ENCODE measurements at places on chromosomes 13 and 19.

GRCh38 chr13:87669379-87669978 is 1.7 kb upstream of the SLITRK5 start:
- DNase-seq, result no peak

- no peak for DNase-seq
Observed at GRCh38 chr13:71866335-71867130, 471 bp downstream of the DACH1 start.

DNA sequence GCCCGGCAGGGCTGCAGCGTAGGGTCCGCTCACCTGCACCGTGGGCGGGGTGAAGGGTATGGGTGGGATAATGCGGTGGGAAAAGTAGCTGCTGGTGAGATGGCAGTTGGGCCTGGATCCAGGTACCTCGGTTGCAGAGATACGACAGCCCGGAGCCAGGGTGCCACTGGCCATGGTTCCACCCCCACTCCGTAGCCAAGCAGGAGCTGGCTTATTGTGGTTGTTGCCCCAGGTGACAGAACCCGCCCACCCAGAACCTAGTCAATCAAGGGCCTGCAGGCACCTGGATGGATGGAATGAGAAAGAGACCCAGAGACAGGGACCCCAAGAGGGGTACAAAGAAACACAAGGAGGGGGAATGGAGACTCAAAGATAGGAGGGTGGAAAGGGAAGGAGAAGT is 3.5 kb upstream of the LHB start:
- no peak for DNase-seq

- DNase-seq, result no peak
Observed at GRCh38 chr19:17966550-17967256, at the start of gene KCNN1. Gene KCNN1, plus strand, starts transcription at chr19:17967107. Its CDS starts 6,782 bp downstream, at chr19:17973889.

DNA sequence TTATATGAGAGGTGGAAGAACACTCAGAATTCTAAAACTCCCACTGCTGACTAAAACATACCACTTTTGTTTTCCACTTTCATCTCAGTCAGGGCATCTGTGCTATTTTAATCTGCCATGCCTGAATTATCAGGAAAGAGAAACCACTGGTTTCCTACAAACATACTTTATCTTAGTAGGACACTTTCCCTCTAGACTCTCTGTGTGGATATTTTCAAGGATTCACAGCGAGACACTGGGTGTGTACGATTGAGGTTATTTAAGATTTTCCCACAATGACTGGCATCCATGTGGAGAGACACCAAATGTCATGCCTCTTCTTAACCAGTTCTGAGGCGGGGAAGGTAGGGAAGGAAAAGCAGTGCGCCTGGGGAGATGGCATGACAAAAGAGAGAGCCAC is 212.2 kb downstream of the ENOX1 start:
- no peak for DNase-seq

DNA sequence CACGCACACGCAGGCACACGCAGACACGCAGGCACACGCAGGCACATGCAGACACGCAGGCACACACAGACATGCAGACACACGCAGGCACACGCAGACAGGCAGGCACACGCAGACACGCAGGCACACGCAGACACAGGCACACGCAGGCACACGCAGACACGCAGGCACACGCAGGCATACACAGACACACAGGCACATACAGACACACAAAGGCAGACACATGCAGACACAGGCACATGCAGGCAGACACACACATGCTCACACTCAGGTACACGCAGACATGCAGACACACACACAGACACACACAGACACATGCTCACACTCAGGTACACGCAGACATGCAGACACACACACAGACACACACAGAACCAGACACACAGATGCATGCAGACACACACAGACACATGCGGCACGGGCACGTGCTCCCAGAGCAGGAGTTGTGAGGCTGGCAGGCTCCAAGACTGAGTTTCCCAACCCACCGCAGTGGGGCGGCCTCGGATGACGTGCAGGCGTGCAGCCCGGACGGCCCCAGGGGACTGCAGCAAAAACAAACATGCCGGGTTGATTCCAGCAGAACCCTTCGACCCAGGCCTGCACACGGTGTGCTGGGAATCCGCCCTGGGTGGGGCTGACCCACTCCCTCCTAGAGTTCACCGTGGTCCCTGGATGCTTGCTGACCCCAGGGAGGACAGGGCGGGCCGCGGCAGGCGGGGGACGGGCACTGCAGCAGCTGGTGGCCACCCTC is 100.0 kb downstream of the GADD45B start:
- DNase-seq, result no peak

DNA sequence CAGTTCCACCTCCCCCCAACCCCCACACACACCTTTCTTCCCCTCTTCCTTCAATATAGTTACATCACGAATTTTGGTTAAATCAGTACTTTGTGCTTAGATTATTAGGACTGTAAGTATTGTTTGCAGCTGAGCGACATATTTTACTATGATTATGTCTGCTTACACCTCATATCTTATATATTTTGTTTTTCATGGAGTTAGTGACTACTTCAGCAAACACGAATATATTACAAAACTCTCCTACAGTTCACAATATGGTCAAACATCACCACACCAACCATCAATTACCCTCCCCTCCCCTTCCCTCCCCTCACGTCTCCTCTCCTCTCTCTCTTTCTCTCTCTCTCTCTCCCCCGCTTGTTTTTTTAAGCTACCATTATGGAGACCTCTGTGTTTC is 152.9 kb downstream of the TBC1D4 start:
- no peak for DNase-seq

DNA sequence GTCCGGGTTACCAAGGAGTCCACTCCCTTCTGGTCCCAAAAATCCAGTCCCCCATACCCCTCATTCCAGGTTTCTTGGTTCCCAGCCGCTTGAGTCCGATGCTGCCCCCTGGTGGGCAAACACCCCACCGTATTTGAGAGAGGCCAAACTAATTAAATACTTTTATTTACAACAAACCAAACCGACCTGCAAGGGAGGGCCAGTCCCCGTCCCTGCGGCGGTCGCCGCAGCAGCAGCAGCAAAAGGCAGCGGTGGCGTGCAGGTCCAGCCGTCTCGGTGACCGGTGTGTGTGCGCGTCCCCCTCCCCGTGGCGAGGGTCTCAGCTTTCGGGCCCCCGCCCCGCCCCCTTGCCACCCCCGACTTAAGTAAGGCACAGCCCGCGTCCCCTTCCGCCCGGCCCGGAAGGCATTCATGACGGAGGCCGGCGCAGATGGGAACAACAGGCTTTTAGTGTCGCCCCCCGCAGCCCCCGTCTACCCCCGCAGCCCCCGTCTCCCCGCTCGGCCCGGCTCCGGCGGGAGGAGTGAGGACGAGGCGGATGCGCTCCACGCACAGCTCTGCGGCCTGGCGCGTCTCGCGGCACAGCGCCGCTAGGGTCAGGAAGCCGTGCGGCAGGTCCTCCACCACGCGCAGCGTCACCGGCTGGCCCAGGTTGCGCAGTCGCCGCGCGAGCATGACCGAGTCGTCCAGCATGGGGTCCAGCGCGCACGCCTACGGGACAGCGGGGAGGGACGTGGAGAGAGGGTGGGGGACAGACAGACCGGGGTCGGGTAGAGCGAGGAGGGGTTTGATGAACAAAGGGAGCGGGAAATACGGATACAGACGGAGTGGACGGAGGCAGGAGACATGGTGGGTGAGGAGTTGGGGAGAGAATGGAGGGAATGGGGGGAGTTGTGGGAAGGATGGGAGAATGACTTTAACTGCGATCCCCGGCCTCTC is 11.5 kb upstream of the CNFN start:
- DNase-seq, result peak; percentile 84
